ENCODE measurements at places on chromosomes 5 and 9.

DNA sequence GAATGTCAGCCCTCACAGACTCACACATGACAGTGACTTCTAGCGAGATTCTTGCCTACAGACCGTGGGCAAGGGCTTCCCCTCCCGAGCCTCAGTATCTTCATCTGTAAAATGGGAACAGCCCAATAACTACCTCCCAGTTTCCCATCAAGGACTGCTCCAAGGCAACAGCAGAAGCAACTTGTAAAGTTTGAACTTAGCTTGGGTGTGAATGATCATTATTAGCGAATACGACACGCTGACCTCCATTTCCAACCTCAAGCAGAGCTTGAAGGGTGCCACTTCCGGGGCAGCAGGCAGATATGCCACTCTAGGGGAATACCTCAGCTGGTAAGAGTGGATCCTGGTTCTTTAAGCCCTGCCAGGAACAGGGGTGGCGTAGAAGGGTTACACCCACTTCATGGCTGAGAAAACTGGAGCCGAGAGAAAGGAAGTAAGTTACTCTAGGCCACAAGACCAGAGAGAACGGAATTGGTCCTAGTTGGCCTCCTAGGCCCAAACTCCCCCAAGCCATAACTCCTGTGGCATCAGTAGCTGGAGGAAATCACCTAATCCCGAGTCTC, 2.0 kb downstream of the RNF44 start:
- DNase-seq: no peak

GRCh38 chr9:99040911-99041582, 63.9 kb upstream of the TGFBR1 start:
- peak; percentile 89 for DNase-seq

GRCh38 chr5:170573114-170573513, 69.3 kb downstream of the KCNIP1 start:
- no peak for DNase-seq

DNA sequence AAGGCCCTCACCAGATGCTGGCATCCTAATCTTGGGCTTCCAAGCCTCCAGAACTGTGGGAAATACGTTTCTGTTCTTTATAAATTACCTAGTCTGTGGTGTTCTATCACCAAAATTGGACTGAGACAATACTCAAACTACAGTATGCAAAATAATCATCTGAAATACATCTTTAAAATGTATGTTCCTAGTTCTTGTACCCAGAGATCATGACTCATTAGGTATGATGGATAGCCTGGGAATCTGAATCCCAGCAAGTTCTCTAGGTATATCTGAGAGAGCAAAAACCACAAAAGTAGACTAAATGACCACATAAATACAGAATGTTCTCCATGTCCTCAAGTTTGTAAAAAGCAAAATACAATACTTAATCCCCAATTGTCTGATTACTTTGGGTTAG, 166.3 kb downstream of the YIPF5 start:
- peak; percentile 68 for DNase-seq

GRCh38 chr5:75324791-75325190, 12.2 kb upstream of the HMGCR start:
- no peak for DNase-seq

- DNase-seq: peak; percentile 97
These were observed 115.4 kb downstream of the RGS3 start for GRCh38 chr9:113578882-113579282.

DNA sequence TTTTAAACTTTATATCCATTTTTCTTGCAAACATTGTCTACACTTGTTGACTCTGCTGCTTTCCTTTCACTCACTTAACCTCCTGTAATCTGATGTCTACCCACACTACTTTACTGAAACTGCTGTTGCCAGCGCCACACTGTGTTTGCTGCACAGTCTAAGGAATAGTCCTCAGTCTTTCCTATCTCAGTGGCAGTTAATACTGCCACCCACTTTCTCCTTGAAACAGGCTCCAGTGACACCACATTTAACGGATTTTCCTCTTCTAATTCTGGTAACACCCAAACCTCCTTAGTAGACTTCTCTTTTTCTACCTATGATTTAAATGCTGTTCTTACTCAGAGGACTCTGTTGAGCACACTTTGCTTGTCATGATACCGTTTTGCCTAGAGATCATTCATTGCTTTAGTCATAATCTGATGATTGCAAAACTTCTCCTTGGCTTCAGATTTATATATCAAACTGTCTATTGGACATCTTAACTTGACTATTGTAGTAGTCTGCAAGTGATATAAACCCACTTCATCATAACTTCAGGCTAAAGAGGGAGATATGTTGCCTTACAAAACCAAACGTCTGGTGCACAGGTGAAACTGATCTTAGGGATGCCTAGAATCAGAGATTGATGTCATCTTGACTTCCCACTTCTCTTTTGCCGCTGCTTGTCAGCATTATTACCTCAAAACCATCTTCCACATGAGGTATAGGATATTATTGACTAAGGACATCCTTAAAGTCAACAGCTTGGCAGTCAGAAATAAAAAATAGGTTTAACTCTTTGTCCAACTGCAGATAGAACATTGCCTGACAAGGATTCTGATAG, 94.1 kb downstream of the CDC42SE2 start:
- no peak for DNase-seq

DNA sequence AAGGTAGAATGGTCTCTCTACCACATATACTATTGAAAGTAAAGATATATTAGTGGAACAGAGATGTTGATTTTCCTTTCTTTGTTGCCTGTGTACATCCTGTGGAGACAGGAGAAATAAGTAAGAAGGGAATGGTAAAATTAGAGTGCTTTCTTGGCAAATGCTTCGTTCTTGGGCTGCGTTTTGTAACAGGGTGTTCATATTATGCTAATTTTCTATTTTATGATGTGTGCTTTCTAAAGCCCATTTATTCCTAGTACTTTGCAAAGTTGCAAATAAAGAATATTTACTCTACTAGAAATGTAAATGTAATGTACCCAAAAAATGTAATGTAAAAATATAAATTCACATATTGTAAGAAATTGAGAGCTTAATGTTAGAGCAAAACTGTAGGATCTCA, 40.5 kb upstream of the RIOK2 start:
- DNase-seq: no peak

DNA sequence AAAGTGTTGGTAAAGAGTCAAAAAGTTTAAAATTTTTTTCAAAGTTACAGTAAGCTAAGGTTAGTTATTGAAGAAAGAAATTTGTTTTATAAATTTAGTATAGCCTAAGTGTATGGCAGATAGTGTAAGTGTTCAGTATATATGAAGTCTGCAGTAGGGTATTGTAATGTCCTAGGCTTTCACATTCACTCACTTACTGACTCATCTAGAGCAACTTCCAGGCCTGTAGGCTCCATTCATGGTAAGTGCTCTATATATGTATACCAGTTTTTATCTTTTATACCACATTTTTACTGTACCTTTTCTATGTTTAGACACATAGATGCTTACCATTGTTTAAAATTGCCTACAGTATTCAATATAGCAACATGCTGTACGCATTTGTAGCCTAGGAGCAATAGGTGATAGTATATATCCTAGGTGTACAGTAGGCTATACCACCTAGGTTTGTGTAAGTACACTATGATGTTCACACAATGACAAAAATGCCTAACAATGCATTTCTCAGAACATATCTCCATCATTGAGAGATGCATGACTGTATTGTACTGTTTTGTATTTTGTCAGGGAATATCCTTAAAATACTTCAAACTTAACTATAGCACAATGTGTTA, 38.5 kb downstream of the CYSTM1 start:
- no peak for DNase-seq

GRCh38 chr9:133221177-133221809, 12.2 kb upstream of the OBP2B start:
- no peak for DNase-seq

DNA sequence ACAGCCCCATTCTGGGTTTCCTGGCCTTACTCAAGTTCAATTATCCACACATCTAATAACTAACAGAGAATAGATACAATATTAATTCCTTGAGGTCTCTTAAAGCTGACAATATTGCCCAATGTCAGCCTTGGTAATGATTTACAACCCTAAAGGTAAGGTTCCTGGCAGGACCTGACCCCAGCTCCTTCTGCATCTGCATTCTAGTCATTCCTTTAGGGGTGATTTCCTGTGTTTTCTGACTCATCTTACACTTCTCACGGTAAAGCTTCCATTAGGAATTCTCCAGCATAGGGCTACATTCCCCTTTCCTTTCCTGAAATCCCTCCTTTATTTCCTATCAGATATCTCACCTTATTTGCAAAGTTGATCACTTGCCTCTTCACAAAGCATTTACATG, 9.3 kb downstream of the HAVCR1 start:
- DNase-seq: peak; percentile 16

DNA sequence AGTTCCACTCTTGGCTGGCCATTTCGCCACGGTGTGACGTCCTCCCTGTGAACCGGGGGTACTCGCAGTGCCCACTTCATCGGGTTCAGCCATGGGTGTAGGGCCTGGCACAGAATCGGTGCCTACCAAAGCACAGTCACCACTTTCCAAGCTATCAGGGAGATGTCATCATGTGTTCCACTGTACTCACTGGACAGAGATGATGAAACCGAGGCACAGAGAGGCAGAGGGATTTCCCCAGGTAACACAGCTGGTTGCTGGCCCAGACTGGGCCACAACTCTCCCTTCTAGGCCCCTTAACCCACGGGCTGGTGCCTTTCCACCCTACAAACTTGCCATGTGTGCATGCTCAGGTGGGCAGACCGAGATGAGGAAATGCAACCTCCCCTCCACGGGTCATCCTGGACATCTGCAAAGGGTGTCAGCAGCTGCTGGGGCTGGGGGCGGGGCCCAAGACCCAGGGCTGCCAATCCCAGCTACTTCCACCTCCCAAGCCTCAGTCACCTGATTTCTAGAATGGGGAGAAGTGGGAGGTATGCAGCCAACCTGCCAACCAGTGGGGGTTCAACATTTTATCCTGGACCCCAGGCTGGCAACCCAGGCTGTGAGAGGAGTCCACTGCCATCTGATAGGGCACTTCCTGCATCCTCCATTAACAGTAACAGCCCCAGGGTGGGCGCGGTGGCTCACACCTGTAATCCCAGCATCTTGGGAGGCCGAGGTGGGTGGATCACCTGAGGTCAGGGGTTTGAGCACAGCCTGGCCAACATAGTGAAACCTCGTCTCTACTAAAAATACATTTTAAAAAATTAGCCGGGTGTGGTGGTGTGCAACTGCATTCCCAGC, 893 bp upstream of the SH2D3C start:
- no peak for DNase-seq

GRCh38 chr9:117125531-117125930, 289.3 kb downstream of the ASTN2 start:
- DNase-seq: no peak

DNA sequence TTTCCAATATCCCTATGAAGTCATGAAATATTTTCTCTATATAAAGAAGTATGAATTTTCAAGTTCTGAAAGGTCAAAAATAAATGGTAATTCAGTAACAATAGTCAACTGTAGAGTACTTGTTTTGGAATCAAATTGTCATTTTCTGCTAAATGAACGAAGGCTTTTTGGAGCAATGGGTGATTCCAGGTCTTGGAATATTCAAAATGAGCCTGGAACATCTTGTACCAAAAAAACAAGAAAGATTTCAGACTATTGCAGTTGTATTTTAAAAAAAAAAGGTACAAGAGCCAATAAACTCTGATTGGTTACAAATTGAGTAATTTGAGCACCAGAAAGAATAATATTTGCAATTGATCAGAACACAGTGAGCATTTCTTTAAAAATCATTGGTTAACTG, 730.1 kb downstream of the DTWD2 start:
- no peak for DNase-seq

- DNase-seq: no peak
These were observed 152.5 kb downstream of the PRKACG start for GRCh38 chr9:68861436-68861835.

- no peak for DNase-seq
These were observed 2.7 kb upstream of the DCP2 start for GRCh38 chr5:112973904-112974303.

DNA sequence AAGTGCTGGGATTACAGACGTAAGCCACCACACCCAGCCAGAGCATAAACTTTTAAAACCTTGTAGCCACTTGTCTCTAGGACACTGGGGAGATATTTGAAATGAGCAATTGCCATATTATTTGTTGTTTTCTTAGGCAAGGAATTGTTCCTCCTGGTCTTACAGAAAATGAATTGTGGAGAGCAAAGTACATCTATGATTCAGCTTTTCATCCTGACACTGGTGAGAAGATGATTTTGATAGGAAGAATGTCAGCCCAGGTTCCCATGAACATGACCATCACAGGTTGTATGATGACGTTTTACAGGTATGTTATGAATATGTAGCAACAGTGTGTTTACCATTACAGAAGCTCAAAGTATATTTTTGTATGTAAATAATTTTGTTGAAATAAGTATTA, 30.5 kb downstream of the SFXN1 start:
- DNase-seq: no peak

GRCh38 chr5:60362158-60362557, 337.8 kb downstream of the DEPDC1B start:
- DNase-seq: peak; percentile 23

DNA sequence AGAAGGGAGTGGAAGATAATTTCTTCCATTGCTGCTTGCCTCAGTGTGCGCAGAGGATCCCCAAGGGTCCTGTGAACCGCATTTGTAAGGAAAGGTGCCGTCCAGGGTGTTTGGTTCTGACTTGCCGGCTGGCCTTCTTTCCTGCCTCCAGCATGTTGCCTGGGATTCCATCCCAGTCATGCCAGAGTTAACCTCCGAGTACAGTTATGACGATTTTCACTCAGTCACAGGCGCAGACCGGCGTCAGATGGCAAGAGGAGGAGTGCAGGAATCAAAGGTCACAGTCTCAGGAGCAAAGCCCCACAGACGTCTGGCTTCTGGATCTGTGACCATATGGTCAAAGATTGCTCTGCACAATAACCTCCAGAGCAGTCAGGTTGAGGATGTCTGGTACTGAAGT, 5.9 kb upstream of the GADD45G start:
- DNase-seq: no peak

- DNase-seq: no peak
These were observed 72.5 kb downstream of the NDFIP1 start for GRCh38 chr5:142181096-142181495.

DNA sequence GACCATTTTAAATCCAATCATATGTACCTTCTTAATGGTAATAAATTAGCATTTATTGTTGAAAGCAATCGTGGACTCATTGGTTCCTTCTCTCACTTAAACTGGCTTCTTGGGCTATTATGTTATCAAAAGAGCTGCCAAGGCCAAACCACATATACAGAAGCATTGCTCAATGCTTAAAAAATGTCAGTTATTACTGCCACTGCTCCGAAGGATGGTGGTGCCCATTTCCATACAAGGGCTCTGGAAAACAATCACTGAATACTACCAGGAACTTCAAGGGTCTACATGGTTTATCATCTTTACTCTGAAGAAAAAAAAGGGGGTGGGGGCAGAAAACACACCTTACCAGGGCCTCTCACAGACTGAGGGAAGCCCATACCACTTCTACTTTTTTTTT, 104.3 kb downstream of the GNAQ start:
- DNase-seq: peak; percentile 71

DNA sequence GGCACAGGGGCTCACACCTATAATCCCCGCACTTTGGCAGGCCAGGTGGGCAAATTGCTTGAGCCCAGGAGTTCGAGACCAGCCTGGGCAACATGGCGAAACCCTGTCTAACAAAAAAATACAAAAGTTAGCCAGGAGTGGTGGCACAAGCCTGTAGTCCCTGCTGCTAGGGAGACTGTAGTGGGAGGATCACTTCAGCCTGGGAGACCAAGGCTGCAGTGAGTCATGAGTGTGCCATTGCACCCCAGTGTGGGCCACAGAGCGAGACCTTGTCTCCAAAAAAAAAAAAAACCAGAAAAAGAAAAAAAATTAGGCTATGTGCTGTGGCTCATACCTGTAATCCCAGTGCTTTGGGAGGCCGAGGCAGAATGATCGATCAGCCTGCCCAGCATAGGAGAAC, 58.5 kb upstream of the EIF4EBP3 start:
- DNase-seq: no peak

Measured in astrocyte (in vitro differentiated cells and primary cell).